Dorsolateral prefrontal cortex (tissue), 122 donors: ENCODE measurements at places on chromosomes 2 and 18. TPM values are rescaled to one million over a fixed set of nuclear protein-coding genes. Genes with fewer than 3 reads are reported as not detected.

GRCh38 chr2:129484999-129485897 lies 494.2 kb upstream of the RAB6C start:
- DNase-seq, result no peak

SERPINB12 gene
- not detected for total RNA-seq

DNA sequence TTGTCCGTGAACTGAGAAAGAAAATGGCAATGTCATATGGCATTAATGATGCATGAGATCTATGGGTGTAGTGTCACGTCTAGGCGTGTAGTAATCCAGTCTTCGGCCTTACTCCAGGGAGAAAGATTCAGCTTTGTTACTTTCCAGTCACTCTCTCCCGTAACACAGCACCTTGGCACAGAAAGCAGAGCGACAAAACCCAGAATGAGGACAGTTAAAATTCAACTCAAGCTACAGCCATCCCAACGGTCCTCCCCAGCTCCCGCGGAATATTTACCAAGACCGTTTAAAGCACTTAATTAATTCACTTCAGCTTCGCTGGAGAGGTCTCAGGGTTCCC lies 797 bp upstream of the CRIM1 start:
- no peak for DNase-seq

MITD1 gene
- total RNA-seq, result 19.2 TPM

CRYBA2 gene
- total RNA-seq, result 2.4 TPM

DNA sequence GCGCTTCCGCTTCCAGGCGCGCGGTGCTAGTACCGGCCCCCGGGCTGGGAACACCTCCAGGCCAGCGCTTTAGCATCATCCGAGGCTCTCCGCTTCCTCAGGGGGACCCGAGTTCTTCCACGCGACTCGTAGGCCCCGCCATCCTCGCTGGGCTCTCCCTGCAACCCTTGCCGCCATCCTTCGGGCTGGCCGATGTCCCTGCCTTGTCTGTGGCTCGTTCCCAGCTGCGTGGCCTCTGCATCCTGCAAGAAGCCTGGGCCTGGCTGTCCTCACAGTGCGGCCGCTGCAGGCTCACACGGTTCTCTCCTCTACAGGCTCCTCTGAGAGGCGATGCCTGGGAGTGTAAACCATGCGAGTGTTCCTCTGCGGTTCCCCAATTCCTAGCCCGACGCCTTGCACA lies 98.6 kb upstream of the PXDN start:
- DNase-seq, result no peak

DNER gene
- total RNA-seq, result 117 TPM

GRCh38 chr2:165837122-165837521 lies 43.1 kb upstream of the GALNT3 start:
- DNase-seq, result peak; percentile 47

DNA sequence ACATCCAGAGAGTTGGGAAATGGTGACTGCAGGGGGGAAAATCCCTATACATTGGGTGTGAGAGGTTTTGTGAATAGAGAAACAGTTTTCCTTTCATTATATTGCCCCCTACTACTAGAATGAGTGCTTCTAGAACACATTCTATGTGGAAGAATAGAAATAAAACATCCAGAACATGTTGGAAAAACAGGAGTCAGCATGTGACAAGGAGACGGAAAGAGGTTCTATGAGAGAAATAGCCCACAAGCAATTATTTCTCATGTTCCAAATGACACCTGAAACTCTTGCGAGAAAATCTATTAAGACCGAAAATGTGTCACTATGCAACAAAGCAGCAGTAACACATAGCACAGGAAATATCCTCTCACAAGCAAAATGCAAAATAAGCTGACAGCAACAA lies 202.7 kb upstream of the SPOPL start:
- no peak for DNase-seq

- no peak for DNase-seq
These were observed 82.6 kb upstream of the TANK start for GRCh38 chr2:161077367-161078210.

CKAP2L gene
- total RNA-seq, result 0.37 TPM

NYAP2 gene
- total RNA-seq, result 7.3 TPM

BOLA3 gene
- 25.2 TPM for total RNA-seq

- no peak for DNase-seq
These were observed 166.8 kb downstream of the BCL2 start for GRCh38 chr18:63152791-63153190.

RBM44 gene
- 9.7 TPM for total RNA-seq

- DNase-seq, result no peak
These were observed 132.7 kb downstream of the CCBE1 start for GRCh38 chr18:59564561-59564960.
